Activated CD4-positive, alpha-beta memory T cell treated with anti-CD3 and anti-CD28 coated beads for 36 hours (primary cell): ENCODE measurements at places on chromosomes 7 and 10. TPM values are rescaled to one million over a fixed set of nuclear protein-coding genes. Genes with fewer than 3 reads are reported as not detected.

The ZP3 gene
- total RNA-seq: 19.4 TPM

GRCh38 chr7:91165846-91166230, 98.4 kb upstream of the FZD1 start:
- DNase-seq: no peak

DNA sequence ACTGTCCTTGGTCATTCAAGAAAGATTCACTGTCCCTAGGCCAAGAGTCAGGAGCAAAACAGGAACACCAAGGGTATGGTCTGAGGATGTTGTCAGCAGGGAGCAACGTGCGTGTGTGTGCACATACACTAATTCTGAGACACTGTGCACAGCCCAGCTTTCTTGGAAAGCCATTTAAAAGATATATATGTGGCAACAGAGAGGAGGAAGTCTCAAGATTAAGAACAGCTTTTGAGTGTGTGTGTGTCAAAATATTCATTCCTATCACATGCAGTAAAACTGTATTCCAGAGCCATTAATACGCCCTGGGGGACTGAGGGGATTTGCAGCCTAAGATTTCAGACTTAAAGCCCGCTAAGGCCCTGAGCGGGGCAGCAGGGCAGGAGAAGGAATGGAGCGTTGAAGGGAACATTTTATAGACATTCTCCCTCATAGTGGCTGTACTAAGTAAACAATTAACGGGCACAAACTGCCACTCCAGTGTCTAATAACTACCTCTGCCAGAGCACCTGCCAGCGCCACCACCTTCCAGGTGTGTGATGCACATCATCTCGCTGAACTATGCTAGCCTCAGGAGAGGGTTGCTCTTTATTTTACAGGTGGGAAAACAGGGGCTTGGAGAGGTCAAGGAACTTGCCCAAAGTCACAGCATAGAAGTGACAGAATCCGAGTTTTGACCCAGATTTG, 2.0 kb downstream of the NOD1 start:
- DNase-seq: no peak

The OPN4 gene
- not detected for total RNA-seq

DNA sequence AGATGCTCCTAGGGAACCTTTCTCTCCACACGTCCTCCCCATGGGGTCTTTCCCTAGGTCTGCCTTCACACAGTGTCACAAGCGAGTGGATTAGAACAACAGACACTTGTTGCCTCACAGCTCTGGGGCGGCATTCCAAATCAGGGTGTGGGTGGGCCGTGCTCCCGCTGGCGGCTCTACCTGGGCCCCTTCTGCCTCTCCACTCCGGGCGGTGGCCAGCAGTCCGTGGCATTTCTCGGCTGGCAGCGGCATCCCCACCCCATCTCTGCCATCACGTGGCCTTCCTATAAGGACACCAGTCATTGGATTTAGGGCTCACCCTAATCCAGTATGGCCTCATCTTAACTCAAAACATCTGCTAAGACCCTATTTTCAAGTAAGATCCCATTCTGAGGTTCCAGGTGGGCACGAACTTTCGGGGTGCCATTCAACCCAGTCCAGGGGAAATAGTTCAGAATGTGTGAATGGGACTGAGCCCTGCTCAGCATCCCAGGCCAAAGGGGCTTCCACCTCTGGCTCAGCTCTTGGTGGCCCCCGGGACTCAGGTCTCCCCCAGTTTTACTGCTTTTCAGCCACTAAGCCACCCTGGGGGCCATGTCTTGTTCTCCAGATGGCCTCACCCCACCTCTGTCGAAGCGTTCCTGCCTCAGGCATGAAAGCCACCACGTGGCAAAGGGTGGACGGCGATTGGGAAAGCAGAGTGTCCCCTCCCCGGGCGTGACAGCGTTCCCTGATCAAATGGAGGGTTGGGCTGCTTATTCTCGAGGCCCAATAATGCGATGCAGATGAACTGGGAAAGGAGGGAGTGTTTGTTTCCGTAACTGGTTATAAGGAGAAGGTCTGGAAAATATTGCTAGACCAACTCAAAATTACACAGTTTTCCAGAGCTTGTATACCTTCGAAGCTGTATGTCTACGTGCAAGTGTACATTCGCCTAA, 350.0 kb downstream of the GLRX3 start:
- no peak for DNase-seq

The ITIH5 gene
- not detected for total RNA-seq
